ENCODE measurements at places on chromosomes 5 and 9.

DNA sequence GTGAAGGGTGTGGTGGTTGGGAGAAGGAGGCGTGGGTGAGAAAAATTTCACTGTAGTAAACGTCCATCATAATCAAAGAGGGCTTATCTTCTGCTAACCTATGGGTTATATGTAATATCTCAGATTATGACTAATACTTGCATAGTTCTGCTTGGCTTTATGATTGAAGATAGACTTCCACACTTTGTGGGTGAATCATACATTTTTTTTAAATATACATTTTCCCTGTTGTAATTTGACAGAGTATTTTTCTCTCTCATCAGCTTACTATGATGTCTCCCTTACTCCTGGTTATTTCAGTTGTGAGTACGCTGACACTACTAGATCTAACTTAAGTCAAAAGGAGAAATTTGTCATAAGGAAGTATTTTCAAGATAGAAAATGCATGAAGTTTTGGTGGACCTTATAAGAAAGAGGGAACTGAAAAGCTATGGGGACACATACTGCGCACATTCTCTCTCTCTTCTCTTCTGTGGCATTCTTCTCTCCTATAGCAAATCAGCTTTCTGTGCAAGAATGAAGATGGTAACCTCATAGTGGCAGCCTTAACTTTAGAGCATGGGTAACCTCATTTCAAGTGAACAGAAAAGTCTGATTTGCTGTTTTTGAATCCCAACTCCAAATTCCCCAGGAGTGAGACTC lies 4.9 kb upstream of the JAK2 start:
- DNase-seq, result no peak

GRCh38 chr5:3201121-3201520 lies 394.5 kb upstream of the IRX1 start:
- no peak for DNase-seq

- DNase-seq, result no peak
These were observed 72.8 kb downstream of the SLF1 start for GRCh38 chr5:94691291-94691690.

GRCh38 chr5:40736103-40736875 lies 19.5 kb downstream of the TTC33 start:
- peak; percentile 73 for DNase-seq

GRCh38 chr5:16540421-16540820 lies 74.8 kb upstream of the ZNF622 start:
- peak; percentile 35 for DNase-seq

DNA sequence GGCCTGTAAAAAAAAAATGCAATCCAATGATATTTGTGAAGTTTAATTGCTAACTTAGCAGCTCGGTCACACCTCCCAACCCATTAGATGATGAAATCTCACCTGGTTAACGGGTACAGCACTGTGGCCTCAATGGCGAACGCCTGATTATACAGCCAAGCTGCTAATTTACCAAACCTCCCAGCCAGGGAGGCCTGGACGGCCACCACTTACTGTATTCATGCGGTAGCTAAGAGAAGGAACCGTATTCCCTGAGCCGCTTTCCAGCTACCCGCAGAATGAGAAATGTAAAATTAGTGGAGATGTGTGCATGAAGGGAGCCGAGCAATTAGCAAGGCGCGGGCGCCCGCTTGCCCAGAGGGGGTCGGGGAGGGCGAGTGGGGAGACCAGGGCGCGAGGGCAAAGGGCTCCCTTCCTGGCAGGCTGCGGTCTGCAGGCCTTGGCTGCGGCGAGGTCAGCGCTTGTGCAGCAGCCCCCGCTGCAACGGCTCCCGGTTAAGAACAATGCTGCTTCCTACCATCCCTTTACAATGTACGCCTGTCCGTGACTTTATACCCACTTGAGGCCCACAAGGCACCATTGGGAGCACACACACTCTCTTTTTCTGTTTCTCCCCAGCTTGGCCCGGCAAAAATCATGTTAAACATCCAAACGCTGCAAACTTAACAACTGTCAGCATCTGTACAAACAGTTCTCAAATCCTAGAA lies 70.4 kb upstream of the TBCA start:
- no peak for DNase-seq

- DNase-seq, result no peak
These were observed 17.0 kb downstream of the MRNIP start for GRCh38 chr5:179841621-179842020.

DNA sequence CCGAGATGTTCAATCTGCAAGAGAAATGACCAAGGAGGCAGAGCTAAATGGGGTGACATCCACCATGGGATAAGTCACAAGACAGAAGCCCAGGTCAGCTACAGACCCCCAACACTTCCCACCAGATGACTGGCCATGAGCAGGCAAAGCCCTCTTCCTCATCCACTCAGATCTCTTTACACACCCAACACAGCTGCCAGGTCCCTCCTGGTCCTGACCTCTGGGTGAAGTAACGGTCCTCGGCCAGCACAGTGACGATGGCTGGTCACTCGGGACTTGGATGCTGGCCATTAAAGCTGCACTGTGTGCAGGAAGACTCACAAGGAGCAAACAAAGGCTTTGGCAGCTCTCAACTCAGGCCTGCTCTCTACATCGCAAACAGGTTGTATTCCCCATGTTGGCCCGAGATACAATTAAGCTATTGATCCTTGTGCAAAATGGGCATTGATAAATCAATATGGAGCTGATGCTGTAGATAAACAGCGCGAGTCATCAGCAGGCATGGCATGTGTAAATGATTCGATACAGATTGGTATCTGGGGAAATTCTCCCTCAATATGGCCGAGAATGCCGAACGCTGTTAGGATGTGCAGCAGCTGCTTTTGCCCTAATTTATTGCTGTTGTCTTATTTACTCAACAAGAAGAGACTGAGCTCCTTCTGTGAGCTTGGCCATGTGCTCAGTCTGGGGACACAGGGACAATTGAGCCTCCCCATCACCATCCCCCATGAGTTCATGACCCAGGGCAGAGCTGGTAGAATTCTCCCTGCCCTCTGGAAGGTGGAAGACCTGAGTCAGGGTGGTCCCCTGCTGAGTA lies 98.7 kb downstream of the C5orf15 start:
- peak; percentile 63 for DNase-seq

GRCh38 chr9:110148891-110149290 lies 59.1 kb downstream of the C9orf152 start:
- DNase-seq, result no peak

All from Ammon's horn (tissue), 1 donor.